AML-193 (cell line): ENCODE measurements at places on chromosomes 3 and 15.
A peak's percentile ranks its signal among the peaks of the same experiment; 100 is the strongest.

- peak; percentile 46 for DNase-seq
Observed at GRCh38 chr3:4494895-4495264, 1.7 kb downstream of the ITPR1 start.

DNA sequence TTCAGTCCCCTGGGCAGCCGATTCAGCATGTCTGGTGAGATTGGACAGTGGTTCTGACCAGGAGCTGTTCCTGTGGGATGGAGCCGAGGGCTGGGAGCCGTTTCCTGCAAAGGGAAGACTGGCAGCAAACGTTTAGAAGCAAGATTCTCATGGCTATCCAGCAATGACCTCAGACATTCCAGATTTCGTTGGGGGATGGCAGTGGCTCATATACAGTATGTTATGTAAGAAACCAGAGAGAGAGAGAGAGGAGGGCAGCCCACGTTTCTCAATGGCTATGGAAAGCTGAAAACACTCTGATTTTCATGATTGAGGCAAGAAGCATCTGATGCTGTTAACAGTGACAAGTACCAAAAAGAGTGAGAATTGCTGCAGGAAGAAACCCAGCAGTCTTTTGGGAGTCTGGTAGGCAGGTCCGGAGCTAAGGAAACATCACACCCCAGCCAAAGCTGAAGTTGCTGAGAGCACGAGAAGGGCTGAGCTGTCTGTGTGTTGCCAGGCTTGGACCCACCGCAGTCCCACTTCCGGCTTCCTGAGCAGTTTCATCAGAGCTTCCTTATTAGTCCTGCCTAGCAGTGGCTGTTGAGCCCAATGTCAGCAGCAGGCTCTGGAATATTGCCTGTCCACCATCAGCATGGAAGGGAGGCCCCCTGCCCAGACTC is 25.6 kb upstream of the VPS8 start:
- peak; percentile 84 for DNase-seq

- DNase-seq = no peak
Observed at GRCh38 chr3:139129892-139130291, 85.2 kb upstream of the PRR23C start.

DNA sequence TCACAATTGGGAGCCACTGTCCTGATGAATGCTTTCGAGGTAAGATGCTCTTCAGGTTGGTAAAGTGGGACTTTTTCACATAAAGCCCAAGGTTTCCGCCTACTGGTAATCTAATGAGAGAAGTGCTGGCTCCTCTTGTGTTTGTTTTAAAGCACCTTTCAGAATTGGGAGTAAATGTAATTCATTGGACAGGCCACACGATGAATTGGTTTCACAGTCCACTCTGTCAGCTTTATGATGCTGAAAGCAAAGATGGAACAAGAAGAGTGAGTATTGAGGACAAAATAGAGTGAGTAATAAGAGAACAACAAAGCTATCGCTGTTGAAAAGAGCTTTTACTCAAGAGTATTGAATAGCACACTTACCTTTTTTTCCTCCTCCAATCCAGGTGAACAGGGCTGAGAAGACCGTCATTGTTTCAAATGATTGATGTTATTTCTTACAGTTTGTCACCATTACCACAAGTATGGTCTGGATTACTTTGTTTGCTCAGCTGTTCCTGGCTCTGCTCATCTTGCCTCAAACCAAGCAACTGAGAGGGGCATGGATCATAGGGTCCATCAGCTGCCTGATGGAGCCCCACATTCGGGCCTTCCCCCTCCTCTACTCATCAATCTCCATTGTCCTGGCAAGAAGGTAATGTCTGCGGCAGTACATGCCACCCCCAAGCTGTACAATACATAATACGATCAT is 136.1 kb upstream of the CNTN4 start:
- DNase-seq = no peak

- no peak for DNase-seq
Observed at GRCh38 chr3:15375461-15376000, 43.1 kb upstream of the SH3BP5 start.

- DNase-seq = no peak
Observed at GRCh38 chr15:66643033-66643432, 59.0 kb upstream of the SMAD6 start.

GRCh38 chr15:29698030-29698701 is 124.1 kb downstream of the TJP1 start:
- no peak for DNase-seq

DNA sequence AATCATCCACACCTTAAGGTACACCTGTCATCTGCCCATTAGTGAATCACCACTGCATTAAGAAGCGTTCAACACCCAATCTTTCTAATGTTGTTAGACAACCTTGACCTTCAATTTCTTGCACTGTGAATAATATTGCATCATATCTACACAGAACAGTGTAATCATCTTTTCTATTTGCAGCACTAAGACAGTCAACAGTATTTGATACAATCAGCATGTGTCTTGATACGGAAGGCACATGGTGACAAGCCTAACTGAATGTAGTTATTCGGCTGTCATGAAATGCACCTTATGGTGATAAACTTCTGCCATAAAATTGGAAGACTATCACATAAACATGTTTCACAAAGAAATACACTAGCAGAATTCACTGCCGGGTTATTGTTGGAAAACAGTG is 253.9 kb upstream of the THRB start:
- no peak for DNase-seq

DNA sequence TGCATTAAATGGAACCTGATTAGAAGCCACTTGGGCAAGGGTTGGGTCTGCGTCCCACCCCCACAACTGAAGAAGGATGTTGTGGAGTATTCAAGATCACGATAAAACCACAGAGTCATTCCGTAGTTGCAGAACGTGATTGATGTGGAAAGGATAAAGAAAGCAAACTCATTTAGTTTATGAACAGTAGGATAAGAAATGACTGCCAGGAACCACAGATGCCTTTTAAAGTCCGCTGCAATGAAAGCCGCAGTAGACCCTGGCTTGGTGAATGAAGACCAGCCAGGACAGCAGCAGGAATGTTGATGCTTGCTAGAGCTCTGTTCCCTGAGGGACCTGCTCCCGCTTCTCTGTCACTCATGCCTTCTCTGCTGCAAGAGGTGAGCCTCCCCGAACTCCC is 111.5 kb downstream of the GABRG3 start:
- DNase-seq = no peak

- DNase-seq = no peak
Observed at GRCh38 chr15:100596792-100597191, 5.2 kb downstream of the LINS1 start.

GRCh38 chr15:63920504-63921175 is 86.9 kb upstream of the HERC1 start:
- DNase-seq = no peak

DNA sequence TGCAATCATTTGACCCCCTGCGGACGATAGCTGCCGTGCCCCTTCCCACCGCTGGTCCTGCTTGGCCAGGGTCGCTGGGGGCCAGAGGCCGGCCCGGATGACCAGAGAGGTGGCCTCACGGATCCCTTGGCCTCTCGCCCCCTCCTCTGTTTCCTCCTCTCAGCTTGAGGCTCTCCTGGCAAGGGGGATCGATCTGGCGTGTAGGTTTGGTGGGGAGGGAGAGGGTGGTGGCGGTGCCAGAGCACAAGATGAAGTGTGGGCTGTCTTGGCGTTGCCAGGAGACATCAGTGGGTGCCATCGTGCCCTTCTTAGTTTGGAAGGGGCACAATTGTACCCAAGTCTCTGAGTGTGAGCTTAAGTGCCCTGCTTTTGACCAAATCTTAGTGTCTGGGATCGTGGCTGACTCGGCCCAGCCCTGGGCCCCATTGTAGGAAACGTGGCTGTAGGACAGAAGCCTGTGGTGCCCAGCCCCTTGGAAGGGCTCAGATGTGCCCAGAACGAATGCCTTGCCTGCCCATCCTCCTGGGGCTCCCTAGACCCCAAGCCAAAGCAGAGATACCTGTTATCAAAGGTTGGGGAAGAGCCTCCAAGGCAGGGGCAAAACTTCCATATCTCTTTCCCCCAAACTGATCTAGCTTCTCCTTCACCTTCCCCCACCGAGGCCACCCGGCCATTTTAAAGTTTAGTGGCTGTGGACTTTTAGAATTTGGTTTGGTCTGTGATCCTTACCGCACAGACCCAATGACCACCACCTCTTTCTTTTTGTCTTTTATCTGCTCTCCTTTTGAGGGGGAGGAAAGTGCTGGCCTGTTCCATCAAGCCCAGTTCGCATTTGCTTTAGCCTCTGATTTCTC is 14.4 kb downstream of the NR2F2 start:
- DNase-seq = no peak

GRCh38 chr3:161413127-161413854 is 42.0 kb upstream of the SPTSSB start:
- DNase-seq = no peak

DNA sequence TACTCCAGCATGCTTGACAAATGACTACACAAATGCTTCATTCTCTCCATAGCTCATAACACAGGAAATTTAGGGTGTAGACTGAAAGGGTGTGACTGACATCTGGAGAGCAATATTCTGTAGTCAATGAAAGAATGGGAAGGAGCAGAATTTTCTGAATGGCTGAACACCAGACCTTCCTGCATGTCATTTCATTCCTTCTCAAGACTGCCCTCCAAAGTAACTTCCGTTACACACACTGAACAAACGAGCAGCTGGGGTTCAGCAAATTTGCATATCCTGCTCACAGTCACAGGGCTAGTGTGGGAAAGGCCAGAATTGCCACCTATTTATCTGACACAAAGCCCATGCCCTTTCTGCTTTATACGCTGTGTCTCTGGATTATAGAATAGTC is 325.0 kb upstream of the CFAP20DC start:
- DNase-seq = no peak

DNA sequence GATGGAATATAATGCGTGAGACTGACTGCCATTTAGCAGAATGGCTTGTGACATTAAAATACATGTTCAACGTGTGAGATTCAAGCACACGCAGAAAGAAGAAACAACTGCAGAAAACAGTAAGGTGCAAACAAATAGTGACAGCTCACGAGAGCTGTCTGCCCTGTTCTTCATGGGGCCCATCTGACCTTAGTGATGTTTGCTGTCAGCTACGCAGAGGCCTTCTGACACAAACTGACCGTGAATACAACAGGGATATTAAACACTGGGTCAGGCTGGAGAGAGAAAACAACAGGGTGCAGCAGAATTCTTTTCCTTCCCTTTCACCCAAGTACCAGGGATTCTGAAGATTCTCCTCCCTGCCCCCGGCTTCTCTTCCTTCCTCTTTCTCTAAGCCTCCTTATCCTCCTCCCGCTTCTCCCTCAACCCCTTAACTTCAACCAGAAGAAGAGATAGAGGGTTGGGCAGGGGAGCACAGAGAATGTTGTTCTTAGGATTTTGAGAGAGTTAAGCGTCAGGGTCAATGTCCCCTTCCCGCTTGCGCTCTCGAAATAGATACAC is 2.1 kb downstream of the TNFAIP8L3 start:
- no peak for DNase-seq

DNA sequence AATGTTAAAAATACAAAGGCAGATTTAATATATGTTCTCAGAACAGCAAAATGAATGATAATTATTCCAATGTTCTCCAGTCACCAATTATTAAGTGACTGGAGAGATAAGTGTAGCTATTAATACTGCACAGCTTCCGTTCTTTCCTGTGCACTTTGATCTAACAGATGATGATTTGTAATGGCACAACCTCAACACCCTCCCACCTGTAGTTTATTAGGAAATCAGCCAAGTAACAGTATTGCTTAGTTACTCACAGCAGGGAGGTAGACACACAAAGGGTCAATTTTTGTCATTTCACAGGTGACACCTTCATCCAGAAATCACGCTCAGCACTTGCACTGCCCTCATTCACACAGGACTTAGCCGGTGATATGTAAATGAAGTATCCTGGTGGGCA is 688.1 kb downstream of the EPHA3 start:
- no peak for DNase-seq

DNA sequence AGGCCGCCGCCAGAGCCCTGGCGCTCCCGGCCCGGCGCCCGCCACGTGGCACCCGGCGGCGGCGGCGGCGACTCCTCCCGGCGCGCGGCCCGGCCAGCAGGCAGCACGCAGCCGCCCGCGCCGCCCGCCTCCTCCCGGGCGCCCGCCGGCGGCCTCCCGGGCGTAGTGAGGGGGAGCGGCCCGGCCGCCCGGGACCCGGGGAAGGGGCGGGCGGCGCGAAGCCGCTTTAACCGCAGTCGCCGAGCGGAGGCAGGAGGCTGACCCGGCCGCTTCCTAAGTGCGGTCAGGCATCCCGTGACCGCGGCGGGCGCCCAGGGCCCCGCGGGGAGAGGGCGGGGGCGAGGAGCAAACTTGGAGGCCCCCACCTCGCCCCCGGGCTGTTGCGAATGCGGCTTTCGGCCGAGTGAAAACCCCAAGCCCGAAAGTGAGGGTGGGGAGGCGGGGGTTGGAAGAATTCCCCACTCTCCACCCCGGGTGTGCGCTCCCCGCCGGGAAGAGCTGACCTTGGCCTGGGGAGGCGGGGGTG is 1.7 kb upstream of the HES1 start:
- peak; percentile 64 for DNase-seq

DNA sequence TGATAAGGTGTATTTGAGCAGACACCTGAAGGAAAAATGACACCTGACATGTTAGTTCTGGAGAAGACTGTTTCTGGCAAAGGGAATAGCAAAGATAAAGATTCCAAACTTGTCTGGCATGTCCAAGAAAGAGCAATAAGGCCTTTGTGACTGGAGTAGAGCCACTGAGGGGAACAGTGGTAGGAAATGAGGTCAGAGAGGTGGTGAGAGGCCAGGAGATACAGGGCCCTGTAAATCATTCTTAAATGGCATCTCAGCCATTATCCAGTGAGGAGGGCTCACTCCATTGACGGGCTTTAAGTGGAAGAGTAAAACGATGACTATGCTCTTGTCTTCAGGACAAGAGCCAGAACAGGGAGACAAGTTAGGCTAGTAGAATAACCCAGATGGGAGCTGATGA is 4.5 kb downstream of the SLC49A4 start:
- no peak for DNase-seq

DNA sequence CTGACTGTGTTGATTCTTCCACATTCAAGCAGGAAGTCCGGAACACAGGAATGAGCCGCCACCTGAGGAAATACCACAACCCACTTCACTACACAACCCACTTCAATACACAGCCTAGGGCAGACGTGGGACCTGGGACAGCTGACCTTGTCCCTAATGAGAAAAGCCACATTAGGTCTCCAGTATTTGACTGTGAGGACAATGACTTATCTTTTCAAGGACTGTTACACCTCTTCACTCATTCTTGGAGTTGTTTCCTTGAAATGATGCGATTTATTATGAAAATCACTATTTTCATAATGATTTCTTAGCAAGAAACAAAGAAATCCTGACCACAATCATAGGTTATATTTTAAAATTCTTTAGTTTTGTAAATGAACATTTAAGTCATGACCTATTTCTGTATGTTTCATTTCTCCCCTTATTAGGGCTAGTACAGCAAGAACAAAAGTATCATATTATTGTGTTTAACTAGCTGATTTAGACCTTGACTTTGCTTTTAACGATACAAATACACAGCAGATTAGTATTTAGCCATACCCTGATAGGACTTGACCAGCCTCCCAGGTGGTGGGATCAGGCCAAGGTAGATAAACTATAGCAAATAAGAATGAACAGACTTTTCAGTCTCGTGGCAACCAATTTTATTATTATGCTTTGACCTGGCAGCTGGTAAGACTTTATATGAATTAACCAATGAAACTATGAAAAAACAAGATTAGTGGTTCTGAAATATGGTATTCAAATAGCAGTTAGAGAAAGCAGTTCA is 6.0 kb downstream of the RAB27A start:
- no peak for DNase-seq
